ENCODE measurements at places on chromosomes 7 and 10.

- no peak for DNase-seq
Measured at GRCh38 chr10:121007264-121007663, 156.1 kb downstream of the WDR11 start.

DNA sequence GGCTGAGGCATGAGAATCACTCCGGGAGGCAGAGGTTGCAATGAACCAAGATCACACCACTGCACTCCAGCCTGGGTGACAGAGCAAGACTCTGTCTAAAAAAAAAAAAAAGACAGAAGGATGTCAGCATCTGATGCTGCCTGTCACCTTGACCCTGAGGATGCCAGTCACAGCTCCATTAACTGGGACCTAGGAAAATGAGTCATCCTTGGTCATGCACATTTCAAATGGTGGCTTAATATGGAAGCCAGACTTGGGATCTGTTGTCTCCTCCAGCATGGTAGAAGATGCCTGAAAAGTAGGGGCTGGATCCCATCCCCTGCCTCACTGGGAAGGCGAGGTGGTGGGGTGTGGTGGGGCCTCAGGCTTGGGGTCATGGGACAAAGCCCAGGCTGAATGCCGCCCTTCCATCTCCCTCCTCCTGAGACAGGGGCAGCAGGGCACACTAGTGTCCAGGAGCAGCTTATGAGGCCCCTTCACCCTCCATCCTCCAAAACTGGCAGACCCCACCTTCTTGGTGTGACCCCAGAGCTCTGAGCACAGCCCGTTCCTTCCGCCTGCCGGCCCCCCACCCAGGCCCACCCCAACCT, 1.3 kb downstream of the NOS3 start:
- DNase-seq: no peak

GRCh38 chr7:141515941-141516340, 35.3 kb upstream of the AGK start:
- DNase-seq: no peak

GRCh38 chr10:74738052-74738451, 88.3 kb upstream of the KAT6B start:
- no peak for DNase-seq

- no peak for DNase-seq
Measured at GRCh38 chr7:150936018-150936417, 42.1 kb downstream of the KCNH2 start.

DNA sequence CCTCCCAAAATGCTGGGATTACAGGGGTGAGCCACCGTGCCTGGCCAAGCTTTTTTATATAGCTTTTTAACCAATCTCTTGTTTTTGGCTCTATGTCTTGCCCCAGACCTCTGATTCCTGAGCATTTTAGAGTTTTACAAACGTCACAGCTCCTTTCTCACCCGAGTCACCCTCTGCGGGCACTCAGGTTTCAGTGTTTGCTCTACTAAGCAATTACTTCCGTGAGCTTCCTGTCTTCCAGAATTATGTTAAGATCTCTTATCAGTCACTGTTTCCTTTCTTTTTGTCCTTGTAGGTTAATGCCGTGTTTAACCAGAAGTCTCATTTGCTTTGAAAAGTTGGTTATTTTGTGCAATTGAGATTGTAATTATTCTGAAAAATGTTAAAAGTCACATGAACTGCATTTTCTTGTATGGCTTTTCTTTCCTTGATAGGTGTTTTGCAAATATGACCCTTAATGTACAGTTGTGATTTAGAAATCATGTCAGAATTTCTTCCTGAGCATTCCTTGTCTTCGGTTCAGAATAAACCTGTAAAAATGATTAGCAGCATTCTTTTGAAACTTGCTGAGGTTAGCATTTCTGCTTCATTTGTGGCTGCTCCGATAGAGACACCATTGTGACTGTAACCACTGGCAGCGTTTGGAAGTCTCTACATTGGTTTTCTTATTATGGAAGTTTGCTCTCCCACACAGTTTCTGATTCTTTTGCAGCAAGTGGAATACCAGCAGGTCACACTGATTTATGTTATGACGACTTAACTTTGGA, 4.5 kb upstream of the HKDC1 start:
- no peak for DNase-seq

DNA sequence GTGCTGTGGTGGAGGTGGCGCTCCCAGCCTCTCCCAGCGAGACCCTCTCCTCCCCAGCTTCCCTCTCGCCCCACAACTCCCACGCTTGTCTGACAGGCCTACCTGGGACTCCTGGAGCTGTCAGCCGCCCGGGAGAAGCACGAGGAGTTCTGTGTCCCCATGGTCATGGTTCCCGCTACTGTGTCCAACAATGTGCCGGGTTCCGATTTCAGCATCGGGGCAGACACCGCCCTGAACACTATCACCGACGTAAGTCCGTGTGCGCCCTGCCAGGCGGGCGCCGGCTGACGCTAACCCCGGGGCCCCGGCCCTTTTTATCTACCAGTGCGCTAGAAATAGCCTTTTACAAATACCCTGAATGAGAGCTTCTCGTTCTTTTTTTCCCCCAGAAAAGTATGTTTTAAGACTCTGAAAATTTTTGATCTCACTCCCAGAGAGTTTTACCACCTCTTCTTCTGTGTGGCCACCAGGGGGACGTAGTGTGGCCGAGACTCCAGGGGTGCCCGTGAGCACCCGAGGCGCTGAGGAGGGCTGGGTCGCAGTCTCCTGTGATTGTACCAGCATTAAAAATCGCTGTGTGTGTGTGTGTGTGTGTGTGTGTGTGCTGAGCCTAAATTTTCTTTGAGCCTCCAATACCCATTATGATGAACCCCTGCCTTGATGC, 52.6 kb downstream of the PFKP start:
- DNase-seq: no peak

GRCh38 chr7:8567626-8568025, 134.2 kb downstream of the NXPH1 start:
- no peak for DNase-seq

DNA sequence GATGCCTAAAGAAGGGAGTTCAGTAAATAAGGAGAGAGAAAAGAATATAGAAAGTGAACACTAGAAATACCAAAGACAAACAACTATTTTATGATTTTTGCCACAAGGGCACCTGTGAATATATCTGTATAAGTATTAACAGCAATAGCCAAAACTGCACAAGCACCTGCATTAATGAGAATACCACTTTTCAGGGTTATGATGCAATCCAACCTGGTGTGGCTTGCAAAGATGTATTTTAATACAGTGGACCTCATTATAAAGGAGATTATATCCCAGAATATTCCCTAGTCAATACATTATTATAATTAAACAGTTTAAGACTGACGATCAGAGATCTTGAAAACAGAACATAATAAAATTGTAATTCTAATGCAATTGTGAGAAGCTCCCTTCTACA, 4.0 kb downstream of the BRAF start:
- no peak for DNase-seq

Measured in amygdala (tissue), 56 donors.